Left renal pelvis (tissue), 4 donors: ENCODE measurements at places on chromosomes 6 and 20. TPM values are rescaled to one million over a fixed set of nuclear protein-coding genes. Genes with fewer than 3 reads are reported as not detected.

GRCh38 chr20:588476-588875, 21.6 kb downstream of the TCF15 start:
- no peak for DNase-seq

DNA sequence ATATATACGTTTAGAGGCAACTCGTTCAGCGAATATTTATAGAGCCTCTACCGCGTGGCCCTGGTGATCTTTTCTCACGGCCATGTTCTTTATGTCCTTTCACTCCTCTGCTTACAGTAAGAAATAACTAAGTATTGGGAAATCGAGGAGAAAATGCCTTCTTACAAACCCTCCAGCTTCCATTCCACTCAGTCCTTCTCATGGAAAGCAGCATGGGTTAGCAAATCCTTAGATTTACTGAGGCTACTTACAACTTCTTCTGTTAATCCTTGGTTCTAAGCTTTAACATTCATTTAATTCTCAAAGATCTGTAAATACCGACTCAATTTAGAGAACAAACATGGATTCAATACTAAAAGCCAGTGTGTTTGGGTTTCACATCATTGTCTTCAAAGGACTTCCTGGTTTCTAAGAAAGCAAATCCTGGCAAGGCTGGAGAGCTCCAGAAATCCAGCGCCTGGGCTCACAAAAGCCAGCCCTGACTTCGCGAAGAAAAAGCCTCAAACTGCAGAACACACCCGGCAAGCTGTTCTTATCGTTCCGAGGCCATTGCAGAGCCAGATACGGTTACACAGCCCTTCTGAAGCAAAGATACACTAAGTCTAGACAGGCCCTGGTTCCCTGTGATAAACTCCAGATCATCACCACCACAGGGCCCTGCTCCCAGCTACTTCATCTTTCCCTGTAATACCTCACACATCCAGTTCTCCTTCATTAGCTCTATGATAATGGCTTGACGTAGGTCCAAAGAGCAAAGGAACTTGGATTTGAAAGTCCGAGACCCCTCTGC, 19.2 kb downstream of the AGPAT4 start:
- no peak for DNase-seq

- no peak for DNase-seq
Measured at GRCh38 chr6:83600459-83600858, 88.1 kb downstream of the PRSS35 start.

DNA sequence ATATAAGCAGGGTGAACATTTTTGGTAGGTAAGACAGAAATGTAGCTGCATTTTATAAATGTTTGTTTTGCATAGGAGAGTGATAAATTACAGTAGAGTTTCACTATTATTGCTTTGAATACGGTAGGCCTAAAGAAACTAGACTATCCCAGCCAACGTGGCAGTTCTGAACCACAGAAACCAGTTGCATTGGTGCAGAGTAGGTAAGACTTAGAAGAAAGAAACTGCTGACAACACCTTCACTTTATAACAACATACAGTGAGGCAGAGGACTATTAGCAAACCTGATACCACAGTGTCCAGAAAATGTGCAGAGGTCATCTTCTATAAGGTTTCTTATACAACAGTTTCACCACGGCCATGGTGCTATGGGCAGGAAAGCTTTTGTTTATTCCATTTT, 566.1 kb downstream of the KIF16B start:
- no peak for DNase-seq

DNA sequence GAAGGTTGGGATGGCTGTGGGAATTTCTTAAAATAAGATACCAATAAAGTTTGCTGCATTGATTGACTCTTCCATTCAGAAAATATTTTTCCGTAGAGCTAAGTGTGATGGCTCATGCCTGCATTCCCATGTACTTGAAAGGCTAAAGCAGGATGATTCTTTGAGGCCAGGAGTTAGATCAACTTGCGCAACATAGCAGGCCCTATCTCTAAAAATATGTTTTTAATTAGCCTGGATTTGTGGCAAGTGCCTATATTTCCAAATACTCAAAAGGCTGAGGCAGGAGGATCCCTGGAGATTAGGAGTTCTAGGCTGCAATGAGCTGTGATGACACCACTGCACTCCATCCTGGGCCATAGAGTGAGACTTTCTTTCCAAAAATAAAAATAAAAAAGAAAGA, 431.2 kb upstream of the PTCHD4 start:
- DNase-seq: no peak

GRCh38 chr6:81761197-81761596, 8.7 kb upstream of the TENT5A start:
- no peak for DNase-seq

GRCh38 chr6:128914051-128914450, 31.1 kb downstream of the LAMA2 start:
- DNase-seq: no peak

- DNase-seq: no peak
Measured at GRCh38 chr6:167707686-167708500, 118.8 kb upstream of the AFDN start.

GRCh38 chr6:164035900-164036485, 621.5 kb downstream of the QKI start:
- DNase-seq: no peak

DNA sequence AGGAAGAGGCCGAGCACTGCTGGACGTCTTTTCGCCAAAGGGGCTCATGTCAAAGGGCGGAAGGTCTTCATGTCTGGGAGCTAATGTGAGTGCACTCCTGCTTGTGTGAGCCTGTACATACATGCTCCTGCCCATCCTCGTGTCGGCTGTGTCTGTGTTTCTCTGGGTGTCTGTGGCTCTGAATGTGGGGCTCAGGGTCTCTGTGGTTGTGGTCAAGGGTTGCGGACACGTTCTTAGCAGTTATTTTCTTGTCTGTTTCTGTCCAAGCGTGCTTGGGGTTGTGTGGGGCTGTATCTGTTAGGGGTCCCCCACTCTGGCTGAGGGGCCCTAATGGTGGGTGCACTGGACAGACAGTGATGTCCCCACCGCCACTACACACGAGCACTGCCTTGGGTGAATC, 2.9 kb downstream of the AVP start:
- no peak for DNase-seq

DNA sequence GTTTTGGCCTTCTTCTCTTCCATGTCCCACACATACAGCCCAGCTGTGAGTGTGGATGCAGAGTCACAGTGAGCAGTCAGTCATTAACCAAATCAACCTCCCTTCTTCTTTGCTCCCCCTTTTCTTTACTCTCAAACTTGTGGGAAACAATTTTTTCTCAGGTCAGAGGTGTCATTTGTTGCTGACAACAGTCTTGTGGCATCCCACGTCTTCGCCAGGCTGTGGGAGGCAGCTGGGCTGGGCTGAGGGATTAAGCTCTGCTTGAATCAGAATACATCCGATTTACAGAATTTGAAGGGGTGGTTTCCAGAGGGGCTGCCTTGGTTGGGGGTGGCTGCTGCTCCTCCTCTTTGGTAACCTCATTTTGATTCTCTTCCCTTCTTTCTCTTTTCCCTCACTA, 40.5 kb downstream of the SCGN start:
- peak; percentile 2 for DNase-seq

- no peak for DNase-seq
Measured at GRCh38 chr20:50815162-50815989, 20.5 kb downstream of the BCAS4 start.

The MOG gene
- polyA plus RNA-seq: not detected

The NCR2 gene
- not detected for polyA plus RNA-seq

The SLC35B2 gene
- 51.7 TPM for polyA plus RNA-seq

The DLL1 gene
- 13.5 TPM for polyA plus RNA-seq

The VTA1 gene
- polyA plus RNA-seq: 68.9 TPM

The HLA-DRB1 gene
- polyA plus RNA-seq: 29.1 TPM

The UST gene
- polyA plus RNA-seq: 16.5 TPM

The GABRR1 gene
- polyA plus RNA-seq: 2.7 TPM

The DNAH8 gene
- 0.77 TPM for polyA plus RNA-seq
